Vagina (tissue), 2 donors: ENCODE measurements at places on chromosomes 5 and 9. TPM values are rescaled to one million over a fixed set of nuclear protein-coding genes. Genes with fewer than 3 reads are reported as not detected.

DNA sequence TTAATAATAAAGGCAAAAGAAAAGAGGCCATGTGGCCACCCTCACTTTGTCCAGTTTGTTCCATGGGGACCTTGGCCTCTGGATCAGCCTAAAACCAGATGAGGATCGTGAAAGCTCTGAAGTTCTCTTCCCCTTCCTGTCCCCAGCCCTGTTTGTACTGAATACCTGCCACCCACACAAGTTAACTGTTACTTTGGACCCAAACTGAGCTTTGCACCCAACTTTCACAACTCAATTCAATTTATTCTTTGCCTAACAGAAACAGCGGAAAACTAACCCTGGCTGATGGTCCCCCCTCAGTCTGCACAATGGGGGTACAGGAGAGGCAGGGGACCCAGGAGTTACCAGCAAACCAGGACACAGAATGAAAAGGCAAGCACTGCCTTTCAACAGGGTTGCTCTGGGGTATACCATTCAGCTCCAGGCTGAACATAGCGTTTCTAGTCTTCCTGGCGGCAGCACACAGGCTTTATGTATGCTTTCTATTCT lies 28.2 kb downstream of the ABCA1 start:
- no peaks in the 10 kb centered on the region for H3K27me3 ChIP-seq
- DNase-seq: no peak
- H3K4me1 ChIP-seq: peaks cover 65% of the 10 kb centered on the region
- peaks cover 8% of the 10 kb centered on the region for H3K36me3 ChIP-seq
- H3K27ac ChIP-seq: no peak overlapping the region

OBP2B gene
- total RNA-seq: not detected

TTC23L gene
- total RNA-seq: 0.25 TPM

GRCh38 chr5:69167493-69167855 lies 524 bp downstream of the CCNB1 start:
- no peak overlapping the region for H3K27ac ChIP-seq
- H3K4me1 ChIP-seq: peaks cover 9% of the 10 kb centered on the region
- DNase-seq: no peak
- H3K27me3 ChIP-seq: no peaks in the 10 kb centered on the region
- no peaks in the 10 kb centered on the region for H3K36me3 ChIP-seq
- H3K4me3 ChIP-seq: peak overlapping the region; percentile 62

GRCh38 chr9:12975496-12975895 lies 200.7 kb downstream of the LURAP1L start:
- H3K27ac ChIP-seq: no peak overlapping the region
- H3K4me3 ChIP-seq: no peak overlapping the region
- no peaks in the 10 kb centered on the region for H3K36me3 ChIP-seq
- H3K4me1 ChIP-seq: no peaks in the 10 kb centered on the region
- H3K27me3 ChIP-seq: no peaks in the 10 kb centered on the region

SLC46A2 gene
- not detected for total RNA-seq

- no peaks in the 10 kb centered on the region for H3K27me3 ChIP-seq
- no peak for DNase-seq
- H3K4me3 ChIP-seq: no peak overlapping the region
- no peaks in the 10 kb centered on the region for H3K36me3 ChIP-seq
Measured at GRCh38 chr9:130521715-130522114, 57.7 kb upstream of the FUBP3 start.

DNA sequence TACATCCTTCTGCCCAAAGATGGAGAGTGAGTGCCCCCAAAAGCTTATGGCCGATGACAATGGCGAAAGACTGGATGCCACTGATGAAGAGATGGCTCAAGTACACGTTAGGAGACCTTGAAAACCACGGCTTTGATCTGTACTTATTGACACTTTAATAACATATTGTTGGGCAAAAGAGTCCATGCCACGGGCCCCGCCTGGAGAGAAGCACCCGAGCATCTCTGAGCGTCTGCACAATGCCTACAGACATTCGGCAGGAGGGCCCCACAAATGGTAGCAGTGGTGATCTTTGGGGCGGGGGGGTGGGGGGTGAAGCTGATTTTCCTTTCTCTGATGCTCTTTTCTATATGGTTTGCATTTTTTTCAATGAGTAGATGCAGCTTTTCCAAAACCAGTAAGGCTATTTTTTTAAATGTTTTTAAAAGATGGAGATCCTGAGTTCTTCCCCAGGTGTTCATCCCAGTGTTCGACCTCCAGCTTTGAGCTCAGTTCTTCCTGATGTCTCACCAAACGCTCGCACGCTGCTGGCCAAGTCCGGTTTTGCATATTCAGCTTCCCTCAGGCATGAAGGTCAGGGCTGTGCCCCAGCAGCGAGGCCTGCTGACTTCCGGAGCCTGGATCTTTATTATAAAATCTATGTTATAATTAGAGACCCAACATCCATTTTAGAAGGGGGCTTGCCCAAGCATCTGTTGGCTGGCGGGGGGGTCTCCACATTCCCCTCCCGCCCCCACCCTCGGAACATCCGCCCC lies 34.3 kb upstream of the BARHL1 start:
- H3K4me3 ChIP-seq: no peak overlapping the region
- H3K27ac ChIP-seq: no peak overlapping the region
- DNase-seq: no peak
- no peaks in the 10 kb centered on the region for H3K36me3 ChIP-seq
- no peaks in the 10 kb centered on the region for H3K27me3 ChIP-seq

GRCh38 chr9:76904661-76905457 lies 1.1 kb downstream of the PRUNE2 start:
- no peaks in the 10 kb centered on the region for H3K36me3 ChIP-seq
- H3K27me3 ChIP-seq: no peaks in the 10 kb centered on the region
- no peak for DNase-seq
- H3K4me1 ChIP-seq: peaks cover 6% of the 10 kb centered on the region

GRIA1 gene
- not detected for total RNA-seq

GRCh38 chr9:114078021-114078780 lies at the start of gene AMBP:
TSS of gene AMBP (minus strand) at chr9:114078300. CDS start at chr9:114078209, 91 bp downstream.
- DNase-seq: no peak
- H3K36me3 ChIP-seq: no peaks in the 10 kb centered on the region
- no peaks in the 10 kb centered on the region for H3K27me3 ChIP-seq
- no peak within 1 kb of the TSS for H3K4me3 ChIP-seq
- peaks cover 11% of the 10 kb centered on the region for H3K4me1 ChIP-seq
- no peak within 1 kb of the TSS for H3K27ac ChIP-seq

- no peak overlapping the region for H3K4me3 ChIP-seq
- H3K36me3 ChIP-seq: no peaks in the 10 kb centered on the region
- peak overlapping the region; percentile 59 for H3K27ac ChIP-seq
- no peaks in the 10 kb centered on the region for H3K27me3 ChIP-seq
Measured at GRCh38 chr9:89678396-89679015, 73.7 kb downstream of the GADD45G start.

ACTBL2 gene
- total RNA-seq: not detected

- no peaks in the 10 kb centered on the region for H3K4me1 ChIP-seq
- no peak for DNase-seq
- H3K27me3 ChIP-seq: no peaks in the 10 kb centered on the region
- H3K4me3 ChIP-seq: no peak overlapping the region
Measured at GRCh38 chr5:93924628-93925027, 183.2 kb upstream of the POU5F2 start.

DNA sequence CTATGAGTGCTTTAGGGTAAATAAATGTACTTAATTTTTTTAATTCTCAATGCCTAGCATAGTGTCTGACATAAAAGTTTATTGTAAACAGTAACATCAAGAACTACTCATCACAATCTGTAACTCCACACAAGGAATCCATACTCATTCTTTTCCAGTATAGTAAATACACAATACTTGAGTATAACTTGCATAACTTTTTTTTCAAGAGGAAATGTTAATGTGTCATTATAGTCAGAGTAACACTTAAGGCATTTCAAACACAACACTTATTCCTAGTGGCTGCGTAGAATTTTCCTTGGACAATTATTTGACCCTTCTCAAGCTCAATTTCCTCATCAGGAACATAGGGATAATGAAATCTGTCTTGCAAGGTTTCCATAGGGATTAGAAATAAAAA lies 584.3 kb downstream of the CAAP1 start:
- no peak overlapping the region for H3K4me3 ChIP-seq
- no peak for DNase-seq
- no peaks in the 10 kb centered on the region for H3K27me3 ChIP-seq
- H3K4me1 ChIP-seq: no peaks in the 10 kb centered on the region
- H3K36me3 ChIP-seq: no peaks in the 10 kb centered on the region

DNA sequence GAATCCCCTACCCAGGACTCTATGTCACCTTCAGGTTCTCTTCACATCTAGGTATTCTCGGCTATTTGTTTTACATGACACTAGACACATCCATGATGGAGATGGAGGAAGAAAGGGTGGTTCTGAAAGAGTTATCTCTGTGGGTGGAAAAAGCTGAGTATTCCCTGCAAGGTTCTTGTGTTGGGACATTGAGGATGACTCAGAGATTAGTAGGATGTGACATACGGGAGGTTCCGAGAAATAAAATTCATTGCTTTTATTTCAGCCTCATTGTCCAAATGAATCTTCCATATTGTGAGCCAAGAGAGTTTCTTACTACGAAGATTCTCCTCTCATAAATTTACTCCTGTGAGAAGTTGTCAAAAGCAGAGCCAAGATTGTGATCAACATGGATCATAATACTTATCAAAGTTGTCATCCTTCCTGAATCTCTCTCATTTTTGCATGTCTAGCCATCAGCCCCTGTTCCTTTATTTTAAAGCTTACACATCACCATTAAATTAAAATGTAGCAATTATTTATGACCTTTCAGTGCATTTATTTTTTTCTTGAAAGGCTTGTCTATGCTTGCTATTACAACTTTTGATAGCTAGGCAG lies 370.0 kb downstream of the PSAT1 start:
- H3K27ac ChIP-seq: no peak overlapping the region
- H3K27me3 ChIP-seq: no peaks in the 10 kb centered on the region
- no peaks in the 10 kb centered on the region for H3K36me3 ChIP-seq
- no peaks in the 10 kb centered on the region for H3K4me1 ChIP-seq
- DNase-seq: no peak

FGF18 gene
- total RNA-seq: 1.7 TPM
